EL (cell line): ENCODE measurements at places on chromosomes 12 and 14.

DNA sequence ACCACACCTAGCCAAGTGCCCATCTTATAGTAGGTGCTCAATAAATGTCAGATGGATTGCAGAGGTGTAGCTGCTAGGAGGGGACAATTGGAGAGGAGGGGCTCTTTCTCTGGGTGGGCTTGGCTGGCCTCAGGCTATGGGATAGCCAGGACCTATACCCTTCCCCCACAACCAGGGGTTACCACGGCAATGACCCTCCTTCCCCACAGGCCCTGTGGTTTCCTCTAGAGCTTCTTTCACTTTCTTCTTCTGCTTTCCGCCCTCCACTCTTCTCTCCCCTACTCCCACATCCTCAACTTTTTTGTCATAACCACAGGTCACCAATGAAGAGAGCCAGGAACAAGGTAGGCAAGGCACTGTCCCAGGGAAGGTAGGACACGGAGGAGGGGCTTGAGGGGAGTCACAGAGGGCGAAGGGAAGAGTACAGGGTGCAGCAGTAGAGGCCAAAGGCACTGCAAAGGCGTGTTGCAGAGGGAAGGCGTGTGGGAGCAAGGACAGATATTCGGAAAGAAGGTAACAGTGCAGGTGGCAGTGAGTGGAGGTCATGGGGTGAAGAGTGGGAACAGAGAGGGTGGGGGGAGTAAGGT lies 1.9 kb upstream of the ITGB7 start:
- no peak for DNase-seq

- no peak for DNase-seq
Measured at GRCh38 chr12:111428728-111429175, 23.0 kb downstream of the SH2B3 start.

DNA sequence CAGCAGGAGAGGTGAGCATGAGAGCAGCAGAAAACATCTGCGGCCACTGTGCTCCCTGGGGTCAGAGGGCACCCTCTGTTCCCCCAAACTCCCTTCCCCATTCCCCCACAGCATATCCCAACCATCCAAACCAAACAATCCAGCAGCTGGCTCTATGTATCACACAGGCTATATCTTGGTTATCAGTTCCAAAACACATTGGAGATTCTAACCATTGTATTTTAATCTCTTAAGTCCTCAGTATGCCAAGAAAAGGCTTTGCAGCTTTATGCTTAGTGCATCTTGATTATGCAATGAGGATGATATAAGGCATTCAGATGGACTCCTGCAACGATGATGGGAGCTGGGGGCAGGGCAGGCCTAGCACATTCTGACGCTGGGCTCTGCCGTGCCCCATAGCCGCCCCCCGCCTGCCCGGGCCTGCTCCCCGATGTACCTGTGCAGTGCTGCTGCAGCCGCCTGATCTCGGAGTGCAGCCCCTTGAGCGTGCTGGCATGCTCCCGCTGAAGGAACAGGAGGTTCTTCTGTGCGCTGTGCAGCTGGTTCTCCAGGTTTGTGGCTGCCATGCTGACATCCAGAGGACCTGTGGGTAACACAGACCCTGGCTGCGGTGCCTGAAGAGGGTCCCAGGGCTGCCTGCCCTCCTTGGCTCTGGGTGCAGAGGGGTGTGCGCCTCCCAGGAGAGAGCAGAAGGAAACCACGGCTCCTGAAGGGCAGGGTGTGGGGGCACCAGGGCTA lies 29.6 kb downstream of the CCDC92 start:
- peak; percentile 7 for DNase-seq

DNA sequence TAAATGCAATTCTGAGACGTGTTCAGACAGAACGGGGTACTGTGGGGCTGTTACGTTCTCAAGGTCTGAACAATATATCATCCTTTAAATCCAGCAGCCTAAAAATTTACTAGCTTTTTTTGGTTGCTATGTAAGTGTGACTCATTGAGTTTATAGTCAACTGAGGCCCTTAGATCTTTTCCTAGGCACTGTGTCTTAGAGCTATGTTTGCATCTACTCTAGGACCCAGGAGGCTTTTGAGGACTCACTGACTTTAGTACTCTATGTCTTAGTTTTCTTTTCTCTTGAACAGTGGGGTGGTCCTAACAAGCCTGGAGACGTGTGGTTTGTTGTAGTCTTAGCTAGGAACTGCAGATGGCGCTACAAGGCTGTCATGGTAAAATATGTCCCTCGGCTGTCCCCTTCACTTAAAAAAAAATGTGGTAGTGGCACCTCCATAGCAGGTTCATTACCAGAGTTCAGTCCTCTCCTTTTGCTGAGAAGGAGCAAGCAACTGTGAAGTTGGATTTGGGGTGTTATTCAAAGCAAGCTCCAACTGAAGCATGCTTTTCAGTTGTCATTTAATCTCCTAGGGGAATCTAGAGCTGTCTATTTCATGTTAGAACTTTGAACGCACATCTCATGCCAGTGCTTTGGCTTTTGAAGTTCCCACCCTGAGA lies 8.7 kb upstream of the SPATS2 start:
- peak; percentile 72 for DNase-seq

GRCh38 chr12:95532851-95533250 lies 18.4 kb downstream of the USP44 start:
- peak; percentile 48 for DNase-seq

DNA sequence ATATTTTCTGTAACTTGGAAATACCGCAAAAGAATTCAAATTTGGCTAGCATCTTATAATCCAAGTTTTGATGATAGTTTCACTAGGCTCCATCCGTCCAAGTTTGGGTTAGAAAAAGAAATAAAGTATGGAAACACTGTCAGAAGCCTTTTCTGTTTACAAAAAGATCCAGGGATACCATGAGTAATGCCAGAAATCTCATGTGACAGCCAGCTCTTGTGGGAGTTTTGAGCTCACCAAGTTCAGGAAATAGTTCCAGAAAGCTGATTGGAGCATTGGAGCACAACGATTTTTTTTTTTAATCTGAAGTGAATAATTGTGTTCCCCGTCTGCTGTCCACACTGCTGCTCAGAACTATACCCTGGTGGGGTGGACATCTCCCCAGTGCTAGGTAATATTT lies 229.7 kb upstream of the NPAS3 start:
- DNase-seq: peak; percentile 56

DNA sequence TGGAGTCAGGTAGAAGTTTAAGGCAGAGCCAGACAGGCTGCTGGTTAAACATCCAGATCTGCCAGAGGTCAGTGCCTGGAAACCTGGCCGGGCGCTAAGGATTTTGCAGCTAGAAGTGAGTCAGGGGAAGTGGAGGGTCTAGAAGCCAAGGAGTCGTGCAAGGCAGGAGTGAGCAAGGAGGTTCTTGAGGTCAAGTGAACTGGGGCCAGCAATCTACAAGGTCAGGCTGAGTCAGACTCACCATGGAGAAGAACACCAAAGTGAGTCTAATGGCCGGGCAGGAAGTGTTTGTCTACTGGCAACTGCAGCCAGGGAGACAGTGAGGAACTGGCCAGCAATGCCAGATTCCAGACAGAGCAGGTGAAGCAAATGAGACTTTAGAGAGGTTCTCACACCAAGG lies 628.2 kb downstream of the ETNK1 start:
- no peak for DNase-seq

DNA sequence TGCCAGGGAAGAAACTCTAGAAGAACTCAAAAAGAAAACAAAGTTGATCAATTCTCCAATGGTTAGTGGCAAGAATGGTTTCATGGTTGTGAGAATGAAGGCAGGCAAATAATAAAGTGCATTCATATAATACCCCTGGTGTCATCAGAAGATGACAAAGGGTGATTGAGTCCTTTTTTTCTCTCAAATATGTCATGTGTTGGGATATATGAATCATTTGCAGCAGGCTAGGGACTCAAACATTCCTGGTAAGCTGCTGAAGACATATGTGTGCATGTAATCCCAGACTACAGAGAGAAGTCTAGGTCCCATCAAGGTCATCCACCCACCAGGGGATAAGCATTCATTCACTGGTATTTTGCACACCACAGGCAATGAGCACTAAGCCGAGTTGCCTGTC lies 82.4 kb upstream of the MYF6 start:
- DNase-seq: no peak

- no peak for DNase-seq
Measured at GRCh38 chr14:62373944-62374343, 611.7 kb downstream of the SNAPC1 start.

- peak; percentile 29 for DNase-seq
Measured at GRCh38 chr14:45185100-45185814, 49.5 kb downstream of the FANCM start.

DNA sequence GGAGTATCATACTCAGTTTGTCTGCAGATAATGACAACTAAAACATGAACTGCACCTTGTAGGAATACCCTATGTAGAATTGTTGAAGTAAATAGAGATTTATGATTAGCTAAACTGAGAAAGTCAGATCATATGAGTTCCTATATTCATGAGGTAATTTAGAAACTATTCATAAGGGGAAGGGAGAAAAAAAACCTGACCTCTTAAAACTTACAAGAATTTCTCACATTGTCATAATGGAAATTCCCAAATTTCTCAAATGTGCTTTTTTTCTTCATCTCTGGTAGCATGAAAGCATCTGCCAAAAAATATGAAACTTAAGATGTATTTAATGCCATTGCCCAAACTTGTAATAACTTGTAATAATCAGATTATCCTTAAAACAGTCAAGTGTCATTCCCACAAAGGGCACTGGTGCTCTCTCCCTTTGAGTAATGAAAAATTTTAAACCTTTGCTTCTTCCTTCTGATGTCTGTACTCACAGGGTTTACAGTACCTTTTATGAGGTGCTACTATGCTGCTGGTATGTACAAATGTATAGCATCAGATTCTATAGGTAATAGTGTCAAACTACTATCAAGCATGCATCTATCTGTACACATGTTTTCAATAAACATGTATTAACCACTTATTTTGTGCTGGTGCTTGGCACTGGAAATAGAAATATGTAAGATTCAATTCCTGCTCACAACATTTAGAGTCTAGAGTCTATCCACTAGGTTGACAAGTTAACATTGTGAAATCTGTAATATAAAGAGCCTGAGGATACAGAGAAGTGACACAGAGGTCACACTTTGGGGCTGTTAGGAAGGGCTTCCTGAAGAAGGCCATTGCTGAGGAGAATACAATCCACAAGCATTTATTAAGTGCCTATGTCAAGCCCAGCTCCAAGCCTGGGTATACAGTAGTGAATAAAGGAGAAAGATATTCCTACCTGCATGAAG lies 17.4 kb upstream of the DRAM1 start:
- DNase-seq: peak; percentile 77

- peak; percentile 88 for DNase-seq
Measured at GRCh38 chr12:65740873-65741600, 83.2 kb upstream of the HMGA2 start.

DNA sequence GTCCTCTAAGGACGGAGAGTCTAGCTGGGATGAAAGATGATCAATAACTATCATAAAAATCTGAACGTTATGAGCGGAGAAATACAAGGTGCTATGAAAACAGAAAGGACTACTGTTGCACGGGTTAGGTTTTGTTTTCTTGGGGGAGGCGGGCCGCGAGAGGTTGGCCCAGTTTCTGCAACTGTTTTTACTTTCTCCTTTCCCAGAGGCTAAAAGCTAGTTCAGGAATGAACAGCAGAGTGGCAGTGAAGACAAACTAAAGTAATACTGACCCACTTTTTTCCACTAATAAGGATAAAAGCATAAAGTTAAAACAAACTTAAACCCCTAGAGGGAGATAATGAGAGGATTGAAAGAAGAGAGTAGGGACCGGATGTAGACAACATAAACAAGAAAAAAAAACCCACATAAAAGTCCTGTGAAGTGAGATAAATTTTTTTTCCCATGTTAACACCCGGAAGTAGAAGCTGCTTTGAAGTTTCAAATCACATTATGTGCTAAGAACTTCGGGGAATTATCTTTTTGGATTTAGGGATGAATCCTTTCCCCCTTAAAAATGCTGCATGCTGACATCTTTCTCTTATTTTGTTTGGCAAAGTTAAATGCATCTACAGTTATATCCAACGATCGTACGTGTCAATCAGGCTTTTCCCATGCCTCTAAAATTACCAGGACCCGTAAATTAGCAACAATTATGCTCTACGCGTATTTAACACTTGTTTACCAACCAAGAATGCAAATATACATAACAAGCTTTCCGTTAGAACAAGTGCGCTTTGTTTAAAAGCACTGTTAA lies 1.0 kb upstream of the CDK17 start:
- DNase-seq: peak; percentile 85

- DNase-seq: no peak
Measured at GRCh38 chr12:88225776-88226175, 83.7 kb downstream of the TMTC3 start.

- peak; percentile 64 for DNase-seq
Measured at GRCh38 chr12:20434996-20435395, 66.7 kb downstream of the PDE3A start.

DNA sequence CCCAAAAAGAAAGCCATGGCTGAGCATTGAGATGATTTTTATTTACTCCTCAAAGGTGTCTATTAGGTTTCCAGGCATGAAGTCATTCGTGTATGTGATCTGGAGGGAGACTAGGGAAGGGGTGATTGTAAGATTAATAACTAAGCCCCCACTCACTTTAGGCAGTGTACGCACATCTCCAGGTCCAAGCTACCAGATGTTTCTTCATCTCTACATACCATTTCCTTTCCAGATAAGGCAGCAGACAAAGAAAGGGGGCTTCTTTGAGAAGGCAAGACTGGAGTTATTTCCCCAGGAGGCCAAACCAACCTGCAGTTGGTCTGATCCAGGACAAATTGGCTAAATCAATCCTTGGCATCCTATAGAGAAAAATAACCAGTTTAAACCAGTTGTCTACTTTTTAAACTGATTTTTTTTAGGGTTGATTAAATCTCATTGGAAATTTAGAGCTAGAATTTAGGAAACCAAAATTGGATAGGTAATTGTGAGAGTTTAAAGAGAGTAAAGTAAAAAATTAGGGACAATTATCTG lies 3.9 kb downstream of the HOXC13 start:
- no peak for DNase-seq

DNA sequence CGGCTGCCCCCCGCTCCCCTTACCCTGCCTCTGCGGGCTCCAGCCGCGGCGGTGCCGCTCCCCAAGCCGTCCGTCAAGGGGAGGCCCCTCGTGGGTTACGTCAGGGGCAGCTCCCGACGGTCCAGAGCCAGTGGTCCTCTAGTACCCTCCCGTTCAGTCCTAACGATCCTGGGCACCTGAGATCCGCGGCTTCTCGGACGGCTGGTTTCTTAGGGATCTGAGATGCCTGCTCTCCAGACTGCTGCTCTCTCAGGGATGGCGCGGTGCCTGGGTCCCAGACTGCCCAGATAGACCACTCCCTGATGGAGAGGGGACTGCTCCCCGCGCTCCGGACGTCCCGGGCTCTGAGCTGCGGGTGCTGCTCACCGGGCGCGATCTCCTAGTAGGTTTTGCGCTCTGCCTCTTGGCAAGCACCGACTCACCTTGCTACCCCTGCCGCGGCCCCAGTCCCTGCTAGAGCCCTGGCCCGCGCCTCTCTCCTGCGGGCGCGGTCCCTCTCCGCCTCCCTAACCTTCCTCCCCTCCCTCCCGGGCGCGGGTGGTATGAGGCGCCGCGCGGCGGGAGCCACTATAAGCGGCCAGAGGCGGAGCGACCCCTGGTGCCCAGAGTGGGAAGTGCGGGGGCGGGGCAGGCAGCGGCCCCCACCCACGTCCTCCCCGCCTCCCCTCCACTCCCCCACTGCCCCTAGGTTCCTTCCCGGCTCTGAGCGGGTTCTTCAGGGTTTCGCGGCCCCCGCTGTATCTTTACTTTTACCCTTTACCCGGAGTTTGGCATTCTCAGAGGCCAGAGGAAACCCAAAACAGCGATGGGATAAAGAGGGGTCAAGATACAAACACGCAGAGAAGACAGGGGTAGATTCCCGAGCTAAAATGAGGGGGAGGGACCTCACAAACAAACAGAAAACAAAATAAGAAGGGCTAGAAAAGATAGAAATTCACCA lies at the start of gene C1QL4:
C1QL4 (minus strand) TSS at position 544 of the 940 bp plus-strand sequence. CDS start 711 bp downstream, outside the sequence.
- peak; percentile 79 for DNase-seq
